ENCODE measurements at places on chromosomes 12 and 14. TPM values are rescaled to one million over a fixed set of nuclear protein-coding genes. Genes with fewer than 3 reads are reported as not detected.

- DNase-seq, result peak; percentile 81
Measured at GRCh38 chr12:124713436-124714082, 146.1 kb upstream of the NCOR2 start.

DNA sequence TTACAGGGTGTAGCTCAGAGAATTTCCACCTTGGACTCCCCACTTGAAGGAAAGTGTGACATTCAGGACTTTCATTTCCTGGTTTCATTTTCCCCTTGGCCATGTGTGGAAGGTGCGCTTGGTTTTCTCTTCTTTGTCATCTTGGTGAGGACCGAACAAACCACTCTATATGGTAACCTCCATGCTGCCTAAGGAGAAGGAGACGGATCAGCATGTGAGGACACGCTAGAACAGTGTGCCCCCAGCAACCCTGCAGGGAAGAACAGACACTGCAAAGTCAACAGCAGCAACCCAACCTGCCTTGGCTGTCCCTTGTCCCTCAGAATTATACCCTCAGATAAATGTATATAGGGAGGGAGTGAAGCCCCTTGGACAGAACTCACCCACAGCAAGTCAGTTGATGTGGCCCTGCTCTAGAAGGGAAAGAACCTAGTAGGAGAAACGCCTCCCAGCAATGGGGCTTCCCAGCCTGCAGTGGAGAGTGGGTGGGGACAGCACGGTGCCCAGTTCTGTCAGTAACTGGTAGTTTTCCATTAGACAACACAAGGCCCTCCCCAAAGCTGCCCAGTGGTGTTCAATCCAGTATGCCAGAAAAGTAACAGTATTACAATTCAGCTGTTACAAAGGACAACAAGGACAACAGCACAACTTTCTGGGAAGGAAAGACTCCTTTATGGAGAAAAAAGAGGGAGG lies 18.9 kb upstream of the COCH start:
- no peak for DNase-seq

DNA sequence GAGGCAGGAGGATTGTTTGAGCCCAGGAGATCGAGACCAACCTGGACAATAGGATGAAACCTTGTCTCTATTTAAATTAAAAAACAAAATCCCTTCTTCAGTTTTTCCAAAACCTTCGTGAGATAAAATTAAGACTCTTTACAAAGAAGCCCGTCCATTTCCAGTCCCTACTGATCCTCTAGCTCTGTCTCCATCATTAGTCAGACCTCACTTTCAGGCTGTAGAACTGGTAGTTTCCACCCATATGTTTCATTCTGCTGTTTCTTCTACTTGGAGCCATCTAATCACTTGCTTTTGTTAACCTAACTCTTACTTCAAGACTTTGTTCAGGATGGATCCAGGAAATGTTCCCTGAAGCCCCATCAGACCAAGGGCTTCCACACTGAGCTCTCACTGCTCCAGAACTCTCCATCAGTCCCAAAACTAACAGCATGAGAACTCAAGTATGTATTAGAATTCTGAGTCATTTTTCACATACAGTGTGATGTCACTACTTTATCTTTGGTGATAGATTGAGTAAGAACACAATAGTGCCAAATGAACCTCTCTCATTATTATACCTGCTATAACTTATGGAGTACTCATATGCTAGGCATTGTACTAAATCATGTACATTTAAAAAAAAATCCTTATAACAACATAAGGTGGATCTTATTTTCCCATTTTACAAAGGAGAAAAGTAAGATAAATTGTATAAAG lies 90.8 kb downstream of the PRICKLE1 start:
- DNase-seq, result no peak

- DNase-seq, result no peak
Measured at GRCh38 chr12:26799741-26800140, 33.3 kb downstream of the ITPR2 start.

DNA sequence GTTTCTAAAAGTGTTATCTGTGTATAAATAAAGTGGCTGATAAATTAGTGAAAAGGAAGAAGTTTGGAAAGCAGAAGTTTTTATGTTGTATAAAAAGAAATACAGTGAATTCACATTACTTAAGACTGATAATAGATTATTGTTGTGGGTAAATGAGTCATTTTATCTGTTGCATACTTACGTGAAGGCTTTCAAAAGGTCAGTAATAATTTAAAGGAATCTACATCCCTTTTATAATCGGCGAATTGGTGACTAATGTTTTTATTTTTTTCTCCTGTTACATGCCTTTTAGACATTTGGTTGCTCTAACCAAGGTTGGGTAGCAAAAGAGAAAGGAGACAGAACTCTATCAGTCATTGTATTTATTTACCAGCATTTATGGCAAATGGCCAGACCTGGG lies 155.9 kb downstream of the SLC41A2 start:
- DNase-seq, result no peak

GRCh38 chr12:118359541-118359915 lies 13.2 kb downstream of the TAOK3 start:
- no peak for DNase-seq

DNA sequence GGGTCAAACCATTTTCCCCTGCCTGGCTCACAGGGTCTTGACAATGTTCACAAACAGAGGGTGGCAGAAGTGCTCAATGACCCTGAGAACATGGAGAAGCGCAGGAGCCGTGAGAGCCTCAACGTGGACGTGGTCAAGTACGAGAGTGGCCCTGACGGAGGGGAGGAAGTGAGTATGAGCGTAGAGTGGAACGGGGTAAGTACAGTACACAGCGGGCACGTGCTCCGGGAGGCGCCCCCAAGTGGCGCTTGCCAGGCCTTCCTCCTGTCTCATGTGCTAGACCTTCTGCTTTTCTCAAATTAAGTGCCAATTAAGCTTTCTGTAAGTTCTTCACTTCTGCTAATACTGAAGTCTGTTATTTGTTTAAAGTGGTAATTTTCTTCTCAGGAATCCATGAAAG lies 35.9 kb downstream of the XRCC3 start:
- DNase-seq, result no peak

DNA sequence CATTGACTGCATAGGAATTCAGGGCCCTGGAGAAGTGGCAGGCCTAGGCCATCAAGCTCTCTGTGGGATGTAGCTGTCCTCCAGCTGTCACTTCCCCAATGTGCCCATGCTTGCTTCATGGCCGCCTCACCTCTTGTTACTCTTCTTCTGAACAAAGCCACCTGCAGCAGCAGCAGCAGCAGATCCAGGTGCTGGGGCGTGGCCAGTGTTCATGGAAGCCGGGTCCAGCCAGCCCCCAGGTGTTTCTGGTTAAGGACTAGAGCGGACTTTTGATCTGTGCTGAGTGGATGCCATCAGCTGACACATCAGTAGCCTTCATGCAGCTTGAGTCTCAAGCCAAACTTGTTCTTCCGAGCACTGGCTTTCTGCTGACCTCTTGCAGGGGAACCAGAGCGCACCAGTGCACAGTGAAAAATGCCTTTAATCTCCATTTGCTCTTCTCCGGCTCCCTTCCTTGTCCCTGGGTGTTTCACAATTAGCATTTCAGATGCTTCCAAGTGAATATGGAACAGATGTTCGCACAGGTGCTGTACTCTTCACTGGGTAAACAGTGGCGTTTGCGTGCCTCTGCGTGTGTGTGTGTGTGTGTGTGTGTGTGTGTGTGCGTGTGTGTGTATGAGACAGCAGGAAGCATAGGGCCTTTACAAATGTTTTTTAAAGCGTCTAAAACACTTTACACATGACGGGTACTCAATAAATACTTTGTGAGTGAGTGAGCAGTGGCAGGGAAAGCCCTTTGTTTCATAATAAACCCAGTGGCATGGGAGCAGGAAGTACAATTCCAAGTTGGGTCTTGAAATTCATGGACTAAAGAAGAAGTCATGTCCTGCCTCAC lies 20.1 kb downstream of the TPCN1 start:
- DNase-seq, result no peak

- no peak for DNase-seq
Measured at GRCh38 chr12:101082706-101083105, 127.3 kb downstream of the SLC5A8 start.

GRCh38 chr14:93926873-93927799 lies at the start of gene FAM181A:
Gene FAM181A (plus strand): TSS chr14:93927344. CDS start chr14:93928286, 942 bp downstream.
- no peak for DNase-seq

GRCh38 chr12:103114296-103115055 lies 157.0 kb downstream of the ASCL1 start:
- no peak for DNase-seq

DNA sequence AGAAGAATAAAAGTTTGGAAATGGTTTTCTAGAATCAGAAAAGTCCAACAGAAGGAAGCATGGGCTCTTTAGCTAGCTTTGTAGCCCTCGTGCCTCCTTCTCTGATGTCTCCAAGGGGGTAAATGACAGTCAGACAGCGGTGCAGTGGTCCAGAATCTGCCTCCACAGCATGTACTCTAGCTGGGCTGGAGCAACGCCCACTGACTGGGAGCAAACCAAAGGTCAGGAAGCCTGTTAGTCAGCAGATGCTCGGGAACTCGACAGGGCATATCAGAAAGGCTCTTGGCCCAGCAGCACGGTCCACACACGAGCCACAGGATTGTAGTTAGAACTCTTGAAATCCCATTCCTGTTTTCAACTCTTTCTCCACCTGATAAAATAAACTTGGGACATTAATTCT lies 164.3 kb downstream of the GRIN2B start:
- DNase-seq, result no peak

DNA sequence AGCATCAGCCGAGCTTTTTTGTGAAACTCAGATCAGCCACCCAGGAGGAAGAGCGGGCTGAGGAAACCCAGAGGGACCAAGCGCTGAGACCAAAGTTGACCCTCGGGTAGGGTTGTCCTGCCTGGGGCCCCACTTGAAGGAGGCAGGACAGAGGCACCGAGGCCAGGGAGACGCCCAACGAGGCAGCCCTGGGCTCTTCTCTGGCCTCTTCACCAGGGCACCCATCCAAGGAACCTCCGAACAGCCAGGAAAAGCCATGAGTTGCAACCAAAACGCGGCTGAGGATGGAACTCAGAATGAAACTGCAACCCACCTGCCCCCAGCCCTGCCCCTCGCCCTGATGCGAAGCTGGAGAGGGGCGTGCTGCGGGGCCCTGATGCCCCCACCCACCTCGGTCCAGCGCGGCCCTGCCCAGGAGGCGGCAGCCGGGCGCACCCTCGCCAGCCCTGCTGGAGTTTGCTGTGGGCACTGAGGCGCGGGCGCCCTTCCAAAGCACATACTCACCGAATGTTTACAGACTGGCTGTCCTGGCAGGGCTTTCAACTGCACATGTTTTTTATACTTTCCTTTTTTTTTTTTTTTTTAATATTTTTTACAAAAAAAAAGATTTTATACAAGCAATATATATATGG lies 41.9 kb downstream of the JDP2 start:
- peak; percentile 90 for DNase-seq

DNA sequence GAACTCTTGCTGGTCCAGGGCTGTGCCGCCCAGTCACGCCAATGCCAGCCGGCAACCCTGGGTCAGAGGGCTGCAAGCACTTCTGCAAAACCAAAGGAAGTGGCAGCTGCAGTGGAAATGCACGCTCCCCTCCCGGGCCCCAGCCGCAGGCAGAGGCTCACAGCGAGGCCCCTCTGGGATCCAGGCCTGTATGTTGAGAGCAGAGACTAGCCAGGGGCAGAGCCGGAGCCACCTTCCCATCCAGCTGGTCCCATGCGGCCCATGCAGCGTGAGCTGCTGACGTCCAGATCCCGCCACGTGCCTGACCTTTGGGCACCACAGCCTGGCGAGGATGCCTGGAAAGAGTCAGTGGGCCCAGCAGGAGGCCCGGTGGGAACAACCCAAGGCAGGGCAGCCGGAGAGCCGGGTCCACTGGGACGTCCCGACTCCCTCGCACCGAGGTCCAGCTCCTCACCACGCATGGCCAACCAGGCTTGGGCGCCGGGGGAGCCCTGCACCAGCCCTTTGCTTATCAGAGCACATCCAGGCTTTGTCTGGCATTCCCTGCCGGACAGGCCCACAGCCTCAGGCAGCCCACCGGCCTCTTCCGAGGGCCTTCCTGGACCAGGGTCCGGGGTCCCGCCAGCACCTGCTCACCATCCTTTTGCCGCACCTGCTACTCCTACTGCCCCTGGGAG lies 4.3 kb downstream of the GPR132 start:
- DNase-seq, result peak; percentile 70

DNA sequence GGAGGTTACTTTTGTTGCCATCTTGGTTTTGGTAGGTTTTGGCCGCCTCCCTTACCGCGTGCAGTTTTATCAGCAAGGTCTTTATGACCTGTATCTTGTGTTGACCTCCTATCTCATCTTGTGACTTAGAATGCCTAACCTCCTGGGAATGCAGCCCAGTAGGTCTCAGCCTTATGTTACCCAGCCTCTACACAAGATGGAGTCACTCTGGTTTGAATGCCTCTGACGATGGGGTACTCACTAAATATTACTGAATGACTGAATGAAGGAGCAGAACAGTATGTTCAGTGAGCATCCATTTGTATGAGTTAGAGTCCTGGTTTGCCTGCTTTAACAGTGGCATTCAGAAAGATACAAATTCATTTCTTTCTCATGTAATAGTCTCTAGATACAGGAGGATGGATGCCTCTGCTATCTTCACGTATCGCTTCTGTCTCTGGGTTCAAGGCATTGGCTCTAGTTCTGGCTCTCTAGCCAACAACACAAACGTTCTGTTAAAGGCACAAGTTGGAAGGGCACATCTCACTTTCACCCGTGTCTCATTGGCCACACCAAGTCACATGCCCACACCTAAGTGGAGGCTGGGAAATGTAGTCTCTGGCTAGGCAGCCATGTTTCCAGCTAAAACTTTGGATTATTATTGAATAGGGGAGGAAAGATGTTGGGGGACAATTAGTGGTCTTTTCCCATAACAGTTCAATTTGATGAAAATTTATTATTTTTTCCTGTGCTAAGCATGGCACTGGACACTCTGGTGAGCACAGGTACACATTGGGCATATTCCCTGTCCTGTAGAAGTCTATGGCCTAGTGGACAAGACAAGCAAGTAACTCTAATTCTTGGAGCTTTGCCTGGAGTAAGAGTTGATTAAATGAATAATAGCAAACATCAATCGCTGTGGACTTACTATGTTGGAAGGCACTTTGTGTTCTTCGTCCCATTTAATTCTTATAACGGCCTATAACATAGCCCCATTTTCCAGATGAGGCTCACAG lies 75.2 kb upstream of the RPH3A start:
- DNase-seq, result no peak

DNA sequence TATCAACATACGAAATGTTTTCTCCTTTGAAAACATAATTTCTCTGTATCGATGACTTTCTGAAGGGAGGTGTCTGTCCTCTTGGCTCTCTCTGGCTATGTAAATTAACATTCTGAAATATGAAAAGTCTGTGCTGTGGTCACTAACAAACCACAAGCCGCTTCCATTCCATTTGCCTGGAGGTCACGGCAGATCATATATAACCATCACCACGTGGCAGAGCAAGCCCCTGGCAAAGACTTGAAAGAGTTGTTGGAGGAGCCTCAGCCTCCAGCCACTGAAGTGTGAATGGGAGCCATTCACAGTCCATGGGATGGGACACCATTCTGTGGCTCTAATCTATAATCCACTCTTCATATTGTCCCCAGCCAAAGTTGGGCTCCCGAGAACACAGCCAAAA lies 39.6 kb downstream of the CDKL1 start:
- DNase-seq, result no peak

ANO6 gene
- 98.7 TPM for total RNA-seq

TSHR gene
- not detected for total RNA-seq

CCDC184 gene
- 1.7 TPM for total RNA-seq

TAS2R7 gene
- not detected for total RNA-seq

PTHLH gene
- total RNA-seq, result 7.5 TPM

CCDC196 gene
- not detected for total RNA-seq

CIDEB gene
- total RNA-seq, result 4.7 TPM

ESRRB gene
- total RNA-seq, result under 0.01 TPM

ENDOU gene
- total RNA-seq, result 0.36 TPM

STX2 gene
- total RNA-seq, result 61.2 TPM

PLD4 gene
- 0.28 TPM for total RNA-seq

CYP27B1 gene
- not detected for total RNA-seq

HSPA2 gene
- total RNA-seq, result 80.3 TPM

SLC5A8 gene
- not detected for total RNA-seq
